Stimulated activated CD4-positive, alpha-beta T cell treated with anti-CD3 and anti-CD28 coated beads, Interleukin-2, amount 100 ng/mL, for 4 hours (primary cell): ENCODE measurements at places on chromosomes 16 and 17.

- DNase-seq, result no peak
These were observed 135.5 kb downstream of the HAPSTR1 start for GRCh38 chr16:9226924-9227323.

DNA sequence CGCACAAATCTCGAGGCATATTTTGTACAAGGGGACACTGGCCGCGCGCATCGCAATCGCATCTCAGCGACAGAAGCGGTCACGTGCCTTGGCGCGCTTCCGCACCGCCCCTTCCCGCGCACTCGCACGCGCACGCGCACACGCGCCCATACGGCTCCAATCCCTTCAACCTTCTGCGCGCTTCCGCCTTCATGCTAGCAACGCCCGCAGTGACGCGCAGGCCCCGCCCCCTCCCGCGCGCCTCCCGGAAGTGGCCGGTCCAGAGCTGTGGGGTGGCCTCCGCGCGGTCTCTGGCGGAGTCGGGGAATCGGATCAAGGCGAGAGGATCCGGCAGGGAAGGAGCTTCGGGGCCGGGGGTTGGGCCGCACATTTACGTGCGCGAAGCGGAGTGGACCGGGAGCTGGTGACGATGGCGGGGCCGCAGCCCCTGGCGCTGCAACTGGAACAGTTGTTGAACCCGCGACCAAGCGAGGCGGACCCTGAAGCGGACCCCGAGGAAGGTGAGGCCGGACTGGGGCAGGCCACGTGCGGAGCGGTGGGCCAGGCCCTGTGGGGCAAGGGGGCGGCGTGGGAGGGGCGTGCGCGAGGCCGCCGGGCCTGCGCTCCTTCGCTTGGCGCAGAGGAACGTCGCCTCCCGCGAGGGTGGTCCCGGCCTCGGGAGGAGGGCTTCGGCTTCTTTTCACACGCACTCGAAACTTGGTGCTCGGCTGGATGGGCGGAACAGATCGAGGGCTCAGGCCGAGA is at the start of gene AATF:
Gene AATF (plus strand): TSS at position 238 of the 744 bp plus-strand sequence. CDS start 172 bp downstream, at position 410.
- peak; percentile 94 for DNase-seq

DNA sequence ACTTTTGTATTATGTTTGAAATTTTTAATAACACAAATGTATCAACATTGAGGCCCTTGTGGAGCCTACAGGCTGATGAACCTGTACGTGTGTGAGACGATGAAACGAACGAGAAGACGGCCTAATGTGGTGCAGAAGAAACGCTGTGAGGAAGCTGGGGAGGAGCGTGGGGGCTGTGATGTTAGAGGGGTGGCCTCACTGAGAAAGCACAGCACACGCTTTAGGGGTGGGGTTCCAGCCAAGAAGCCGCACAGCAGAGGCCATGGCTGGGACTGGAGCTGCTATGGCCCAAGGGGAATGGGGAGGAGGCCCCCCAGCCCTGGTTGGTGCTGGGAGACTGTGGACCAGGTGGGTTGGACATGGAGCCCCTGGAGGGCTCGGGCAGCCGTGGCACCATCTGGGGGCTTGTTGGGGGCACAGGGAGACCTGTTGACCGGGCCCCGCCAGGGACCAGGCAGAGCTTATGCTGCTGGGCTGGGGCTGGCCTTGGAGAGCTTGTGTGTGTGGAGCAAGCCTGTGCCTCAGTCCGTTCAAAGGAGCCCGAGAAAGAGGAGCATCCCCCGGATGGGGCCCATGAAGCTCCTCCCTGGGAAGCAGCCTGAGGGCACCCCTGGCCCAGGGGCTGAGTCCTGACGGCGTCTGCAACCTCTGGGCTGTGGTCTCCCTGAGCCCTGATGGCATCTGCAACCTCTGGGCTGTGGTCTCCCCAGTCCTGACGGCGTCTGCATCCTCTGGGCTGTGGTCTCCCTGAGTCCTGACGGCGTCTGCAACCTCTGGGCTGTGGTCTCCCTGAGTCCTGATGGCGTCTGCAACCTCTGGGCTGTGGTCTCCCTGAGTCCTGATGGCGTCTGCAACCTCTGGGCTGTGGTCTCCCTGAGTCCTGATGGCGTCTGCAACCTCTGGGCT is 44.7 kb downstream of the METRNL start:
- no peak for DNase-seq

DNA sequence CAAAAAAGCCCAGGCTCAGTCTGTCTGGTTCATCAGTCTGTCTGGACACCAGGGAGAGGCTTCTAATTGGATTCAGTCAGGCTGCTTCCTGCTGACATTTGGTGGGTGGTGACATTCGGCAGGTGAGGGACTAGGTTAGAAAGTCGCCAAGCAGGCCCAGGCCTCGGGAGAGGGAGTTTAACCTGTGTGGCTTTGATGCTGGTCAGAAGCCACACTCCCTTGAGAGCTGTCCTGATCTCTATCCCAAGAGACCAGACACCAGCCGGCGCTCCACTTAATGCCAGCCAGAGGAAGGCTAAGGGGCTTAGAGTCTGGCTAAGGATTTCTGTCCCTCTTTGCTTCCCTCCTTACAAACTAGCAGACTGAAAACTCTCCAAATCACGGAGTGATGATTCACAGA is 135.0 kb downstream of the GSG1L start:
- no peak for DNase-seq

- no peak for DNase-seq
These were observed 720 bp upstream of the BCKDK start for GRCh38 chr16:31107465-31107867.

- DNase-seq, result no peak
These were observed 136.7 kb downstream of the XYLT1 start for GRCh38 chr16:17334096-17334495.

- DNase-seq, result no peak
These were observed 102.6 kb downstream of the AATF start for GRCh38 chr17:37051381-37051780.

- DNase-seq, result no peak
These were observed 20.7 kb downstream of the MMP15 start for GRCh38 chr16:58046054-58046881.
